Activated CD4-positive, alpha-beta T cell treated with anti-CD3 and anti-CD28 coated beads, Interleukin-2, amount 50 U/mL, for 24 hours (primary cell): ENCODE measurements at places on chromosomes 1 and 21.

GRCh38 chr1:154548028-154548427 is 10.4 kb downstream of the UBE2Q1 start:
- no peak for DNase-seq

GRCh38 chr1:51565009-51565408 is 45.9 kb upstream of the EPS15 start:
- no peak for DNase-seq

DNA sequence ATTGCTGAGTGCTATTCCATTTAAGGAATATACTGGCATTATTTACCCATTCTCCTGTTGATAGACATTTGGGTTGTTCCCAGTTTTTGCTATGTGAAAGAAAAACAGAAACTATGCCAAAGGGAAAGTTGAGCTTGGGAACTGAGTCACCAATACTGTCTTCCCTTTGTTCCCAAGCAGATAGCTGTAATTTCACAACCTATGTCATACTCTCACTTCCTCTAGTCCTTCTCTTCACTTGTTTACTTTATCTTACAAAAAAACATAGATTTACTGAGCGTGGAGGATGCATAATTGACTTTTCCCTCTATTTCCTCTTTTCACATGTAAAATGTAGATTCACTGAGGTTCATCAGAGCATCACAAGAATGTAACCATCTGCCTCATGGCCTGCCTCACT is 32.4 kb upstream of the PGBD5 start:
- DNase-seq: no peak

DNA sequence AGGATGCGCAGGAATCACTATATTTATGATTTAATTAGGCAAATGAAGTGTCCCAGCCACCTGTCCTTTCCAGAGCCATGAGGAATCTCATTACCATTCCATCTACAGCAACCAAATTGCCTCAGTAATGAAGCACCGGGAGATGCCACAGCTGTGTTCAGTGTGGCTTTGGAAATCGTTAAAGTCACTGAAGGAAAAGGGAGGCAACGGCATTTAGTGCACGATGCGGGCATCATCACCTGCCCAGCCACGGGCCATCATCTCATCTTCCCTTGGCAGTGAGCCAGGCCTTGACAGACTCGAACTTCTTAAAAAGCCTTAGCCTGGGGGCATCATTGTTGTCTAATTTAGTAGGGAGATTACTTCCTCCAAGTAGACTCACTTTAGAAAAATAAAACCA is 67.8 kb downstream of the CNIH3 start:
- no peak for DNase-seq

DNA sequence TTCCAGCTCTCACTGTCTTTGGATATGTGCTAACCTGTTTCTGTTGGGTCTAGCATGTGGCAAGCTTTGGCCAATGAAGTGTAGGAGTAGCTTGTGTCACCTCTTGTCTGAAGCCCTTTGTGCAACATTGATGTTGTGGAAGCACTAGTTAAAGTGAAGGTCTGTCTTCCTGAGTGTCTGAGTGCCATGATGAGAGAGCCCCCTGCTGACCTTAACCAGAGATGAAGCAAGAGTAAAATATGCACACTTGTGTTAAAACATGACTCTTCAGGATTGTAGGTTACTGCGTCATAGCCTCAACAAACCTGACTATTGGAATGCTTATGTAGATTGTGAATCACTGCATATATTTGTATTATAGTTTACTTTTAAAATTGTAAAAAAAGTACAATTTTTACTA is 103.7 kb downstream of the NCAM2 start:
- no peak for DNase-seq

GRCh38 chr1:111334169-111334568 is 43.5 kb downstream of the CHIA start:
- DNase-seq: no peak

- DNase-seq: no peak
Observed at GRCh38 chr1:197924516-197925123, 7.4 kb downstream of the LHX9 start.

DNA sequence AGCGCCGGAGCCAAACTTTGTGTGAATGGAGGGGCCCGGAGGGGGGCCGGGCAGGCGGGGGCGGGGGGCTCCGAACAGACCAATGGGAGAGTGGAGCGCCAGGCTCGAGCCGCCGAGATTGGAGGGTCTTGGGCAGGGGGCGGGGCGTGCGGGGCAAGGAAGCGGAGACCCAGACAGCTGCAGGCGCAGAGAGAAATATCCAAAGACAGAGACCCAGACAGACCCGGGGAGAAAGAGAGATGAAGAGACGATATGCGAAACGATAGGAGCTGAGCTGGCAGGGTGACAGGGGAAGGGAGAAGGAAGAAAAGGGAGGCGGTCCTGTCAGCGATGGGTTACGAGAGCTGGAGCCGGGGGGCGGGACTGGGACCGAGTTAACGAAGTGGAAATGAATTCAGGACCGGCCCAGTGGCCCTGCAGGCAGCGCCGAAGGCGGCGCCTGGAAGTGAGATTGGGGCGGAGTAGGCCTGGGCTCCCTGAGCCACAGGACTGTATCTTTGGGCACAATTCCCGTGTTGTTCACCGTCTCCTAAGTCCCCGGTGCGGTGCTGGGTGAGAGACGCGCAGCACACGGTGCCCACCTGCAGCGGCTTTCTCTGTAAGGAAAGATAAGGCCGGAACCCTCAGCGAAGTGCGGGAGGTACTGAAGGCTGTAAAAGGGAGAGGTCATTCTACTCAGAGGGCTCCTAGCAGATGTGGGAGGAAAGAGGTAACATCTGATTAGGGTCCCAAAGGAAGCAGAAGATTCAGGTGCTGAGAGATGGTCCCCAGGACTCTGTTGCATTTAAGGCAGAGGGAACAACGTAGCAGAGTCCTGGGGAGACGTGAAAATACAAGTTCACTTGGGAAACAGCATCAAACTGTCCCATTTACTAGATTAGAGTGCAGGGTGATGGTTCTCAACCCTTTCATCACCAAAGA is 543 bp upstream of the KCNJ10 start:
- peak; percentile 20 for DNase-seq

DNA sequence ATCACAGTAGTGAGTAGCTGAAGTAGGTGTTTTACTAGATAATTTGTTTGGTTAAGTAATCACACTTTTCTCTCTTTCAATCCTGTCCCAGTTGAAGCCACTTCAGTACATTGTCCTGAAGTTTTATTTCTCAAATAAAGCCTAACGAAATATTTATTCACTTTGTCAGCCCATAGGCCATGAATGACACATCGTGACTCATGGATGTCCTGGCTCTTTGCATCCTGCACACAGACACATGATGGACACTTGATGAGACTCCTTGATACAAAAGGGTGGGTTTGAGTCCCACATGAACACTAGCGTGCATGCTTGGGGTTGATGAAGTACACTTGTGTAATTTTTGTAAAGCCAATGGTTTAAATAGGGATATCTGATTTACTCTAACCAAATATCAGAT is 22.7 kb upstream of the LAMC2 start:
- no peak for DNase-seq

DNA sequence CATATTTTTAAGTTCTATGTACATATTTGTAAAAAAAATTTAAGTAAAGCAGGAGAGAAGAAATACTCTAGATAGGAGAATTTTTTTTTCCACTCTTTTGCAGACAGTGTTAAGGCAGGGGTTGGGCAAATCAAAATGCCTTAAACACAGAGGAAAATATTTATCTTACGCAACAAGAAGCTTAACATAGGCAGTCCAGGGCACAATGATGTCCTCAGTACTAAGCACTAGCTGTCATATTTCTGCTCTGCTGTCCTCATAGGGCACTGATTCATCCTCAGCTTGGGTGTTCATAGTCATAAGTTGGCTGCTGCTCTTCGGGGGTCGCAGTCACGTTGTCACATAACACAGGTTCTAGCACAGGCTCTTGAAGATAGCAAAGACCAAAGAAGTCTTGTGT is 247.4 kb downstream of the PTBP2 start:
- DNase-seq: no peak

- no peak for DNase-seq
Observed at GRCh38 chr21:38716942-38717341, 88.8 kb upstream of the ETS2 start.

DNA sequence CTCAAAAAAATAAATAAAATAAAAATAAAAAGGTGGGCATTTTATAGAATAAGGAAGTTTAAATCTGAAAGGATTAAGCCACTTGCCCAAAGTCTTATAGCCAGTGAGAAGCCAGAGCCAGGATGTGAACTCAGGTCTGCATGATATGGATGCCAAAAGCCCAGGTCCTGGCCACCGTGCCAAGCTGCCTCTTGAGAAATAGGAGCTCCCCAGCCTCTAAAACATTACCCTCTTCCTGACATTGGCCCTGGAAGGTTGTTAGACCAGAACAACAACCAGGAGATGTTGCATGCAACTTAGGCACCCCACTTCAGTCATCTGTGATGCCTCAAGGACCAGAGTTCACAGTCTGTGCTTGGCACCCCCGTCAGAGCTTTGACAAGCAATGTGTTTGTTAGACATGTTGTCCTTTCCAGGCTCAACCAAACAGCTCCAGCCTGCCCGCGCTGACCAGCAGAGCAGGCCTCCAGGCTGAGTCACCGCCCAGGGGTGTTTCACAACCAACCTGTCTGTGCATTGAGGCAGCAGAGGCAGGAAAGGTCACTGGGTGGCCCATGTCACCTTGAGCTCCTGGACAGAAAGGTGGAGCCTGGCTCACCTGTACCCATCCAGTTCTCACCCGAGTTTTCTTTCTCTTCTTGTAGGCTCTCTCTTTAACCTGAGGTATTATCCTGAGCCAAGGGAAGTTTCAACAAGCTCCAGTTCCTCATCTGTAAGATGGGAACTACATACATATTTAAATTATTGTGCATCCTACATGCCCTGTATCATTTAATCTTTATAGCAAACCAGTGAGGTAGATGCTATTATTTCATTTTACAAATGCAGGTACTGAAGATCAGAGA is 14.9 kb upstream of the MED18 start:
- DNase-seq: no peak

- no peak for DNase-seq
Observed at GRCh38 chr1:221664253-221664652, 77.6 kb downstream of the DUSP10 start.

DNA sequence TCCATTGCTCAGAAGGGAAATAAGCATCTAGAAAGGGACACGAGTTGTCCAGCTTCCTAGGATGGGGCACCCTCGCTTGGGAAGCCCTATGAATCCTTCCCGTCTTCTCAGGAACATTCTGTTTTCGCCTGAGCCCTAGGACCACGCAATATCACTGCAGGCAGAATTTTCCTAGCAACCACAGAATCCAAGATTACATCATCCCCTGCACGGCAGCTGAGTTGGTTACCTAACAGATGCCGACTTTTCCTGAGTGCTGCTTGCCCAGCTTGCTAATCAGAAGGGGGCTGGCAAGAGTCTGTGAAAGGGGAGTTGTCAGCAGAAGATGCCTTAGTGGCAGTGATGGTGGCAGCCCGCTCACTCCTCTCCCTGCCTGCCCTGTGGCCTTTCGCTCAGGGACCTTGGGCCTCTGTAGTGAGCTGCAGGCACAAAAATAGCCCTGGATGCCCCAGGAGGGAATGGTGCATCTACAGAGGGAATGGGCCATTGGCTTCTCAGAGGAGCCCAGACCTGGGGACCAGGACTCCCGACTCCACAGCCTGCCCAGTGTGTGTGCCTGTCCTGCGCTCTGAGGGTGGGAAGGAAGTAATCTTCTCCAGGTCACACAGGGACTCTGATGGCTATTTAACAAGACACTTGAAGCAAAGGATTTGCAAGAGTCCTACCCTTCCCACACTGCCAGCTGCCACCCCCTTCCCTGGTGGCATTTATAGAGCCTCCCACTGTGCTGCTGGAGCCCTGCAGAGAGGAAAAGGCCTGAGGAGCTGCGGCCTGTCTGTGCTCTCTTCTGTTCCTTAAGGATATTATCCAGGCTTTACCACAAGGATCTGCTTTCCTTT is 28.9 kb upstream of the CLSTN1 start:
- no peak for DNase-seq

DNA sequence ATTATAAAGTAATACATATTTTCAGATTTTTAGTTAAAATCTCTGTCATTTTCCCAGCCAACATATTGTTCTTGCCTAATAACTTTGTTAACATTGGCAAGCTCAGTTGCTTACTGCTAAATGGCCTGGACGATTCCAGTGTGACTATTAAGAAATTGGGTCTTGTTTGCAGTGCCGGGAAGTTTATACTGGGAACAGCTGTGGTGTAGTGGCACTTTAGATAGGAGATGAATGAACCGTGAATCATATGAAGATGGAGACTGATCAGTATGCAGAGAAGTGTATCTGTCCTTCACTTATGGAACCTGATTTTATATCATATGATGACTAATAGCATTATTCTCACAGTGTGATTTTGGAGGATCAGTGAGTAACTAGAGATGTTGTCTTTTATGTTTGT is 3.3 kb downstream of the CHRM3 start:
- DNase-seq: no peak

DNA sequence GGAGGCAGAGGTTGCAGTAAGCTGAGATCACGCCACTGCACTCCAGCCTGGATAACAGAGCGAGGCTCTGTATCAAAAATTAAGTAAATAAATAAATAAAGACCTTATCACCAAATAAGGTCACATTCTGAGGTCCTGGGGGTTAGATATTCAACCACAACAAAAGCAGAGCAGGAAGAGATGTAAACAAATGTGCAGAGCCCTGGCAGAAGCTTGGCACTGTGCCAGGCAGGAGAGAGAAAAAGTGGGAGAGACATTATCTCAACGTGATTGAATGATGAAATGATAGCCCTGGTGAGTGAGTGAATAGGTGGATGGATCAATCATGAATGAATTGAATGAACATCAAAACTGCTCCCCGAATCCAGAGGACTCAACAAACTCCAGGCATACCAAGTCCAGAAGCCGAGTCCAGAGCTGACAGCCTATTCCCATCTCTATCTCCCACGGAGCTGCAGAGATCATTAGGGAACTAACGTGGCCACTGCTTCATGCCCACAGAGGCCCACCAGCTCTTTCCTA is 150.7 kb downstream of the TOMM20 start:
- DNase-seq: no peak

- DNase-seq: no peak
Observed at GRCh38 chr1:42739753-42740700, at the start of gene CLDN19. CLDN19 (minus strand) TSS chr1:42740236; CDS start chr1:42740063, 173 bp downstream.

- DNase-seq: no peak
Observed at GRCh38 chr21:23695443-23695842, 1911.8 kb downstream of the MRPL39 start.

- DNase-seq: no peak
Observed at GRCh38 chr1:183210681-183211080, 24.6 kb downstream of the LAMC2 start.

DNA sequence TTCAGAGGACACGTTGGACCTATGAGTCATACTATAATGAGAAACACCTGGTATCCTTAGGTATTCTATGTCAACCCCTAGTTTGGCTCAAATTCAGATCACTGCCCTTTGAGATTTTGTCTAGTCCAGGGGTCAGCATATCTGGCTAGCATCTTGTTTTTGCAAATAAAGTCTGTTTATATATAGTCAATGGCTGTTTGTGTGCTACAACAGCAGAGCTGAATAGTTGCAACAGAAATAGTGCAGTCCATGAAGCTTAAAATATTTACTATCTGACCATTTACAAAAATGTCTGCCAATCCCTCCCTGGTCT is 48.5 kb upstream of the EDEM3 start:
- DNase-seq: no peak

- DNase-seq: no peak
Observed at GRCh38 chr1:108767115-108767514, 20.6 kb downstream of the STXBP3 start.

GRCh38 chr21:31493350-31493880 is 149.4 kb upstream of the TIAM1 start:
- DNase-seq: no peak
